ENCODE measurements at places on chromosomes 5 and 9.

DNA sequence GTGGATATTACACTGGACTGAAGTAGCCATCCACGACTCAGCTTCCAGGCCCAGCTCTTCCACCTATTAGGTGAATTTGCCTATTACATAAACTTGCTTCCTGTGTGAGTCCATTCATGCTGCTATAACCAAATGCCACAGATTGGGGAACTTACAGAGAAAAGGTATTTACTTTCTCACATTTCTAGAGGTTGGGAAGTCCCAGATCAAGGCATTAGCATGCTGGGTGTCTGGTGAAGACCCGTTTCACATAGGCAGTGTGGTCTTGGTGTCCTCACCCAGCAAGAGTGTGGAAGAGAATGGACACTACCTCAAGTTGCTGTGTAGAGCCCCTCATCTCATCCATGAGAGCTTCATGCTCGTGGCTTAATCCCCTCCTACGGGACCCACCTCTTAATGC, 282.6 kb downstream of the IRX1 start:
- DNase-seq: no peak

GRCh38 chr5:176185133-176185733, 53.0 kb upstream of the SIMC1 start:
- peak; percentile 4 for DNase-seq

GRCh38 chr5:92504346-92504745, 1076.7 kb downstream of the NR2F1-AS1 start:
- DNase-seq: no peak

DNA sequence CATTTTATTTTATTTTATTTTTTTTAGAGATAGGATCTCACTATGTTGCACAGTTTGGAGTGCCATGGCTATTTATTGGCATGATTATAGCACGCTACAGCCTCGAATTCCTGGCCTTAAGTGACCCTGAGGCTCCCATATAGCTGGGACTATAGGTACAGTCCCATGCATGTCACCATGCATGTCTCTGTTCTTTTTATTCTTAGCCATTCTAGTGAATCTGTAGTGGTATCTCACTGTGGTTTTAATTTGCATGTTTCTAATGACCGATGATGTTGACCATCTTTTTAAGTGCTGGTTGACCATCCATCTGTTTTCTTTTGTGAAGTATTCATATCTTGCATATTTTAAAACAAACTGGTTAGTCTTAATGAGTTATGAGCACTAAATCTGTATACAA, 76.1 kb downstream of the SLC44A1 start:
- no peak for DNase-seq

GRCh38 chr9:96782235-96782634, 4.3 kb upstream of the ZNF510 start:
- DNase-seq: no peak

- DNase-seq: no peak
Observed at GRCh38 chr5:77080905-77081304, 6.2 kb downstream of the ZBED3 start.

DNA sequence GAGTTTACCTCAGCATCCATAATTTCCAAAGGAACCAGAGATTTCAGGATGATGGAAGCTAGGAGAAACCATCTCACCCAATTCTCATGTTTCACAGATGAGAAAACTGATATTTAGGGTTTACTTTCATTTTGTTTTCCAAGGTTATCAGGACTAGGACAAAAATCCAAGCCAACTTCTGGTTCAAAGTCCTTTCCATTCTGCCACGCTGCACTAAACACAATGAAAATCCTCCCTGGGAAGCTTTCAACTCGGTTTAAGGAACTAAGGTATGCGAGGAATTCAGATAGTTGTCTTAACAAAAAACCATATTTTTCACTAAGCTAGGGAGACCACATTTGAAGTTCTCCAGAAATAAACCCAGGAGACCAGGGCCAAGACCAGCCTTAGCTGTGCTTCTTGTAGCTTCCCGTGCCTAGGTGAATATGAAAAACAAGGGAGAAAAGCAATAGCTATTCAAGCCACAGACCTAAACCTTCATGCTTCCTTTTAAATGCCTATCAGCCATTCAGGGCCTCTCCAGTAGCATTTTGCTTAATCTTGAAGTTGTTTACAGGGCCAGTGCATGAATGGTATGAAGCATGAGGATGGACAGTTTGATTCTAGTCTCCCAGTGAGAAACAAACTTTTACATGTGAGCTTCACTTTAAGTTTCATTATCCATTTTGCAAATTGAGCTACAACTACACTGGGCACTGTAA, 167.9 kb downstream of the DENND1A start:
- no peak for DNase-seq

DNA sequence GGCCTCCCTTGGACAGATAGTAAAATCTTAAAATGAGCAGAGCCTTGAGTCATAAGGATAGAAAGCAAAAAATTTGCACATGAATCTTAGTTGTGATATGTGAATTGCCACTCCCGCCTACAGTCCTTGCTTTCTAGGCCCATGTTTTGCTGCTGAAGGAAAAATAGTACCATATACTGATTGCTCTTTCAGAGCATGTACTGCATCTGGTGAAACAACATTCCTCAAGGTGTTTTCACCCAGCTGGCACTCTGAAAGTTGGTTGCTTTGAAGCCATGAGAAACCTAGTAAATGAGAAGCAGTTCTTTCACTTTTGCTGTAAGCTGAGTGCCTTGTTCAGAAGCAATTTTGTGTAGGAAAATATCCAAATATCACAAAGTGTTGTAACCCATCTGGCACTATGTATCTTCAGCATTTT, 10.3 kb downstream of the CDC37L1 start:
- no peak for DNase-seq

DNA sequence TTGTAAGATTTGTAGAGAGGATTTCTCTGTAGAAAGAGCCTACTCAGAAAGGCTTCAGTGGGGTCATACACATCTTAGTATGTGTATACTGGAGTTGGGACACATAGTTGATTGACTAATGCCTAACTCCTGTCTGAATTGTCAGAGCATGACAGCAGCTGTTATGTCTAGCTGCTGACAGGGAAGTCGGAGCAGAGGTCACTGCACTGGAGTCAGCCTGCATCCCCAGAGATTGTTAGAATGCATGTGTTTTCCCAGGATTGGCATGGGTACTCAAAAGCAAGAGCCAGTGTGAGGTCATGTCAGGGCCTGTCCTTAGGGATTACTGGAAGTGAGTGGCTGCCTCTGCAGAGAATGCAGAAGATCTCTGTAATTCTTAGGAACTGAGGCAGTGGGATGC, 82.7 kb downstream of the ITGA1 start:
- no peak for DNase-seq

GRCh38 chr5:138157626-138158025, 18.4 kb upstream of the NME5 start:
- DNase-seq: no peak

GRCh38 chr5:109786206-109786855, 96.6 kb downstream of the MAN2A1 start:
- no peak for DNase-seq

GRCh38 chr5:154384480-154385235, 61.1 kb upstream of the SAP30L start:
- no peak for DNase-seq

- no peak for DNase-seq
Observed at GRCh38 chr9:38088006-38088925, 19.2 kb upstream of the SHB start.

- no peak for DNase-seq
Observed at GRCh38 chr9:132183134-132183533, 21.3 kb downstream of the NTNG2 start.

DNA sequence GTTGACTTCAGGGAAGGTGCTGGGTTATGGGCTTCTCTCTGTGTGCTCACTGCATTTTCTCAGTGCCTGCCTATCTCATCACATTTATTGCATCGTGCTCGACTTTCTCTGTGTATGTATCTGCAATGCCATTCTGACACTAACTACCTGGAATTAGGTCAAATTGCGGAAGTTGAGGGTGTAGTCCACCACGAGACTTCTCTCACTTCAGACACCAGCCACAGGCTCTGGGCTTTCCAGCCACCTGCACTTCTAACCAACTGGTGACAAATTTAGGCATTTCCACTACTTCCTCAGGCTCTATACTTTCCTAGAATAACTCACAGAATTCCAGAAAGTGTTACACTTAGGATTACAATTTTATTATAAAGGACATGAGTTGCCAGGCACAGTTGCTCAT, 188.6 kb upstream of the ZNF608 start:
- no peak for DNase-seq

GRCh38 chr5:34587355-34588241, 68.5 kb upstream of the RAI14 start:
- peak; percentile 30 for DNase-seq

- no peak for DNase-seq
Observed at GRCh38 chr5:71873191-71873591, 154.1 kb downstream of the CARTPT start.

DNA sequence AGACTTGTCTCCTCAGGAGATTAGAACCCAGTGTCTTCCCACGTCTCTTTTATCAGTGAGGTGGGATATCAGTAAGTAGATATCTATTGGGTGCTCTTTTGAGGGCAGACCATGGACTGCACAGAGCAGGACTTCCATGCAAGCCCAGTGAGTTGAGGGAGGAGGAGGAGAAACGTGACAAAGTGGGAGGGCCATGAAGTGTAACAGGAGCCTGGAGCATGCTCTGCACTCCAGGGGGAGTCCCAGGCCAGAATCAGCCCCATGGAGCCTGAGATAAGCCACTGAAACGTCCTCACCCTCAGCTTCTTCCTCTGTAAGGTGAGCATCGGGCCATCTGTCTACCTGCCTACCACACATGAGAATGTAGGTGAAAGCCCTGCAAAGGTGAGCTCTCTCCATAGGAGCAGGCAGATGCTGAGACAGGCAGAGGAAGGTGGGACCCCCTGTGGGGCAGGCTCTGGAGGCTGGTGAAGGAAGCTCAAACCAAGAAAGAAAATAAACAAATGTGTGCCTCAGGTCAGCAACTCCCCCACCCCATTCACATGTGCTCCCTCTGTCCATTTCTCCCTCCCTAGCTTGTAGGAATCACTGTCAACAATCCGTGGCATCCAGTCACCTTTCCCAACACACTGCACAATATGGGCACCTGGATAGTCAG, 87.4 kb downstream of the NRG2 start:
- no peak for DNase-seq

GRCh38 chr9:121227862-121228261, 26.2 kb upstream of the RAB14 start:
- no peak for DNase-seq

- DNase-seq: no peak
Observed at GRCh38 chr5:161713042-161713441, 27.5 kb downstream of the GABRA6 start.

GRCh38 chr9:91197232-91198181, 164.2 kb downstream of the AUH start:
- peak; percentile 96 for DNase-seq

- no peak for DNase-seq
Observed at GRCh38 chr9:20513126-20513913, 109.0 kb downstream of the MLLT3 start.

DNA sequence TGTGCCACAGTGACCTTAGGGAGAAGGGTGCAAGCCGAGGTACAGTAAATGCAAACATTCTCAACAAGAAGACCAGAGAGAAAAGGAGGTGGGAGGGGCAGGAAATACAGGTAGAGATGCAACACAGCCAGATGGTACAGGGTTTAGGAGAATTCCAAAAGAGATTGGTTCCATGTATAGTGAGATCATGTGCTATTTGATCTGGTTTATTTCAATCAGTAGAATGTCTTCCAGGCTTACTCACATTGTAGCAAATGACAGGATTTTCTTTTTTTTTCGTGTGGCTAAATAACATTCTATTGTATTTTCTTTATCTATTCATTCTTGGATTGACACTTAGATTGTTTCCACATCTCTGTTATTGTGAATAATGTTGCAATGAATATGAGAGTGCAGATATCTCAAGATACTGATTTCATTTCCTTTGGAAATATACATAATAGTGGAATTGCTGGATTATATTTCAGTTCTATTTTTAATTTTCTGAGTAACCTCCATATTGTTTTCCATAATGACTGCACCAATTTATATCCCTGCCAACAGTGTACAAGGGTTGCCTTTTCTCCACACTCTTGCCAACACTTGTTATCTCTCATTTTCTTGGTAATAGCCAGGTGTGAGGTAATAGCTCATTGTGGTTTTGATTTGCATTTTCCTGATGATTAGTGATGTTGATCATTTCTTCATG, 107.8 kb upstream of the GAS1 start:
- DNase-seq: no peak

- no peak for DNase-seq
Observed at GRCh38 chr9:75607521-75607920, 283.0 kb upstream of the PCSK5 start.

DNA sequence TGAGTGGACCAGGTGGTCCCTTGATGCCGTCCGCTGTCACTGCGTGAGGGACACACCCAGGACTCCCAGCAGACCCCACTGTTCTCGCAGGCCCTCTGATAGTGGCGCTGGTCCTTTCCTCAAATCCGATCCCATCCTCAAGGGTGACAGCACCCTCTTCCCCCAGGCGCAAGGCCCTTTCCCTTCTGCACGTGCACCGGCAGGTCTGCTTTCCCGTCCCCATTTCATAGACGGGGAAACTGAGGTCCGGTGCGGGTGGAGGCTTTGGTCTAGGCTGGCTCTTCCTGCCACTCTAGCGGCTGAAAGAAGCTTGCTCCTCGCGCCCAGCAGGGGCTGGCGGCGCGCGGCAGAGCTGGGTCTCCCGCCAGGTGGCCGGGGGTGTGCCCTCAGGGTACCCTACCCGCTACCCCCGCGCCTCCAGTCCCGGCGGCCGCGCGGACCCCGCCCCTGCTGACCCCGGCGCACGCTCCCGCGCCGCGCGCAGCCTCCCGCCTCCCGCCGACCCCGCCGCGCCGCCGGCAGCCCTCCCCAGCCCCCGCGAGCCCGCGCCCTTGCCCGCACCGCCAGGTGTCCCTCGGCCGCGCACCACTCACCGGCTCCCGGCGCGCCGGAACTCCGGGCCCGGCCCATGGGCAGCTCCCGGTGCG, 453 bp downstream of the RASGEF1C start:
- no peak for DNase-seq

- no peak for DNase-seq
Observed at GRCh38 chr9:31912636-31913035, 471.8 kb upstream of the ACO1 start.

DNA sequence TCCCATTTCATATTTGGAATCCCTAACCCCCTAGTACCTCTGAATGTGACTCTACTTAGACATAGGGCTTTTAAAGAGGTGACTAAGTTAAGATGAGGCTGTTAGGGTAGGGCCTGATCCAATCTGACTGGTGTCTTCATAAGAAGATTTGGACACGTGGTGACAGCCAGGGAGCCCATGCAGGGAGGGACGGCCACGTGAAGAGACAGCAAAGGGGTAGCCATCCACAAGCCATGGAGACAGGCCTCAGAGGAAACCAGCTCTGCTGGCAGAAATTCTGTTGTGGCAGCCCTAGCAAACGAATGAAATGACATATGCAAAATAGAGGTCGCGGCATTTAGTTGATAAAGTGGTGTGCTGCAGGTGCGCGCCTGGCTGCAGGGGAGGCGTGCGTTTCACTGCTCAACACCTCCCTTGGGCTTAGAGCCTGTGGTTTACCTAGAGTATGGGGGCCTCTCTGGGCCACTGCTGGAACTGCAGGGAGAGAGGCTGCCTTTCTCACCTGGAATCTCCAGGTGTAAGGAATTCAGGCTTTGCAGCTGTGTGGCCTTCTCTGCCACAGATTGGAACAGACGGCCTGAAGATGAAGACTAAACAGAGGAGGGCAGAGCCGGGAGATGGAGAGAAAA, 7.1 kb upstream of the AFAP1L1 start:
- DNase-seq: no peak

GRCh38 chr9:99411068-99411467, 189.0 kb downstream of the SEC61B start:
- DNase-seq: no peak

GRCh38 chr5:61275841-61276240, 56.2 kb upstream of the ZSWIM6 start:
- peak; percentile 14 for DNase-seq

Measured in AG09319 (cell line).